ENCODE measurements at places on chromosomes 4 and X.

- no peak for DNase-seq
Measured at GRCh38 chr4:159384632-159385031, 281.8 kb downstream of the RAPGEF2 start.

GRCh38 chr4:10053635-10054453 is 32.5 kb upstream of the SLC2A9 start:
- DNase-seq: no peak

DNA sequence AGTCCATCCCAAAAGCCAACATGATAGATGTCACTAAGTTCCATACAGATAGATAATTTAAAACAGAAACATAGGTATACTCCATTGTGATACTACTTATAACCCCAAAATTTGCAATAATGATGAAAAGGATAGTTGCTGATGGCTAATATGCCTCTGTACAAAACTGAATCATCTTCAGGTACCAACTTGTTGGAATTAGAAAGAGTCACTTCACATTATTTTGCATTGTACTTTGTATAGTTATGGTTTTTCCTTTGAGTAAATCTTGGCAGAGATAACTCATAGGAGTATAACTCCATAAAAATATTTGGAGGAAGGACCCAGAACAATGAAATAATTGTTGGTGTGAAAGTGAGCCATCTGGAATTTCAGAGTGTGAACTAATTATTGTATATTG is 17.6 kb downstream of the GIMD1 start:
- no peak for DNase-seq

- DNase-seq: peak; percentile 55
Measured at GRCh38 chr4:10032625-10033024, 11.3 kb upstream of the SLC2A9 start.

DNA sequence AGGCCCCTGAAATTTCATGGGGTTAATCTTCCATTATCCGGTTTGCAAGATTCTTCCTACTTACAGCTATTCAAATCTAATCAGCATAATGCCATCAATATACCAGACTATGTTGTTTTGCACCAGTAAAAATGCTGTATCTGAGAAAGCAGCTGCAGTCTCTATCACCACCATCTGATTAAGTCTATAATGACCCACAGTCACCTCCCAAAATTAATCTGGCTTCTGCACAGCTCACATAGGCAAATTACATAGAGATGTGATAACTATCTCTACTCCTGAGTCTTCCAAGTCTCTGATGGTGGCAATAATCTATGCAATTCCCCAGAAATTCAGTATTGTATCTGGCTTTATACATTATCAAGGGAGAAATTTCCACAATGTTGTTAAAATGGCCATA is 113.2 kb downstream of the STPG2 start:
- no peak for DNase-seq

GRCh38 chr4:102541697-102542096 is 40.5 kb downstream of the NFKB1 start:
- no peak for DNase-seq

DNA sequence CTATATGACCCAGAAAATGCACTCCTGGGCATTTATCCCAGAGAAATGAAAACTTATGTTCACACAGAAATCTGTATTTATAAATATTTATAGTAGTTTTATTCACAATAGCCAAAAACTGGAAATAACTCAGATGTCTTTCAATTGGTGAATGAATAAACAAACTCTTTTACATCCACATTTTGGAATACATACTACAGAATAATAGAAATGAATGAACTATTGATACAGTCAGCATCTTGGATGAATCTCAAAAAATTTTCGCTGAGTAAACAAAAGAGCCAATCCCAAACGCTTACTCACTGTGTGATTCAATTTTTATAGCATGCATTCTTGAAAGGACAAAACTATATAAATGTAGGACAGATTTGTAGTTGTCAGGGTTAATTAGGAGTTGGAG is 75.1 kb upstream of the HTR2C start:
- DNase-seq: peak; percentile 3

GRCh38 chr4:71814433-71814832 is 30.6 kb upstream of the GC start:
- no peak for DNase-seq

GRCh38 chr4:69750346-69750745 is 10.1 kb downstream of the SULT1B1 start:
- no peak for DNase-seq

DNA sequence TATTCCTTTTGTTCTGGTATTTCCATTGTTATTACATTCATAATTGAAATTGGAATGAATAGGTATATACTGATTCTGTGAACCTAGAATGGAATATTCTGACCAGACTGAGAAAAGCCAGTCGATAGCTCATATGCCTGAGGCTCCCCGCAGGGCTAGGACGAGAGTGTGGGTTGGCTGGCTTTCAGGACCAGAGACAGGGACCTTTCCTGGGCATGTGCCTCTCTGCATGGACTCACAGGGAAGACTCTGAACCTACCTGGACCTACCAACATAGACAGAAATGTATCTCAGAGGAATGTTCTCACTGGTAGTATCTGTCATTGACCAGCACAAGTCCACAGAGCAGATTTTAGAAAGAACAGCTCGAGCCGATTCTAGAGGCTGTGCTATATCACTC is 214.6 kb downstream of the FRMPD4 start:
- DNase-seq: no peak

DNA sequence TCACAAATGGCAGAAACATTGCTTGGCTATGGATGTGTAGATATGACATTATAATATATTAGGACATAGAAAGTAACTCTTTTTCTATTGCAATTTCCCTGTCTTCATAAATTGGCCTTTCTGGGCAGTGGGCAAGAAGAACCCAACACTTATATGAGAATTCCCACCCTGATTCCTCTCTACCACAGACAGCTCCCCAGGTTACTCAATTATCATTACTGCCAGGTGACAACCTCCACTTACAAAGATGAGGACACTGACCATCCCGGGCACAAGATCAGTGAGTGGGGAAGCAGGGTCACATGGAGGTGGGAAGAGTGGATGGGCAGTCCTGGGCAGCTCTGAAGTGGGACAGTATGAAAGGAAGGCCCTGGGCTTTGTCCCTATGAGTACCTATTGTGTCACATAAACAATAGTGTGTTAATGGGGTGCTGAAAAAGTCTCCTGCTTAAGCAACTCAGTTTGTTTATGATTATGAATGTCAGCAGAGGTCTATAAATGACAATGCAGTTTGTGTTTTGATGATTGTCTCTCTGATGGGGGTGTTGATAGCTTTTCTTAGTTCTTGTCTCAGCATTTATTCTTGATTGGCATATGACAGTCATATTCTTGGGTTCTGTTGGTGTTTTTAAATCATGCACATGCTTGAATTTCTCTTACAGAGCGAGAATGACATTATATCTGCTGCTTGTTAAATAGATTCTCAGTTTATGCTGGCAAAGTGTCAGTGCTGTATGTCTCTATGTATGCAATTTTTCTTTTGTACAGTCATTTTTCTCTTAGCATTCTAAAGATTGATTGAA is 99.9 kb downstream of the SLIT2 start:
- no peak for DNase-seq

DNA sequence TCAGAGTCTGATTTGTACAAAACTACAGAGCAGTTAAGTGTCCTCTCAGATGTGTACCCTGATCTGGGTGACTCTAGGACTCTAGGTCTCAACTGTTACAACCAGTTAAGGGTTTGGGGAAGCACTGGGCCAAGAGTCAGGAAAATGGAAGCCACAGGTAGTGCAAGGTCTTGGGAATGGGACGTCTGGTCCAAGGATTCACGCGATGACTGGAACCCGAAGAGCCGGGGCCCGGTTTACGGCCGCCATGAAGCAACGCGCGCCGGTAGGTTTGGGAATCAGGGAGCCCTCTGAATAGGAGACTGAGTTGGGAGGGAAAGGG is 321 bp upstream of the HPRT1 start:
- no peak for DNase-seq

DNA sequence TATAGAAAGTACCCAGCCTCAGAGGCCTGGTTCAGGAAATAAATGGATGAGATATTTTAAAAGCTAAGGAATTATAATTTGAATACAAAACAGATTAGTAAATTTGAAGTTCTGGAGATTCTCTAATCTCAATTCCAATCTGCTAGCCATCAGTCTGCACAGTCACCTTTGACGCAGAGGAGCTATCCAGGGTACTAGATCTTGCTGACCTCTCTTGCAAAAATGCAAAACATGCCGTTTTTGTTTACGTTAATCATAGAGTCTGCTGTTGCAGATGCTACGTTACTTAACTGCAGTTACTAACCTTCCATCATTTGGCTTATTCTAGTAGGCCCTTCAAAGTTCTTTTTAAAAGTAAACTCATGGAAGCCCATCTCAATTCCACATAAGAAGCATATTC is 10.4 kb downstream of the CCSER1 start:
- DNase-seq: no peak

GRCh38 chr4:81666491-81666890 is 194.8 kb upstream of the RASGEF1B start:
- no peak for DNase-seq

GRCh38 chr4:173256825-173257224 is 77.3 kb downstream of the HMGB2 start:
- no peak for DNase-seq

- peak; percentile 3 for DNase-seq
Measured at GRCh38 chr4:42048394-42048793, 58.1 kb downstream of the SLC30A9 start.

DNA sequence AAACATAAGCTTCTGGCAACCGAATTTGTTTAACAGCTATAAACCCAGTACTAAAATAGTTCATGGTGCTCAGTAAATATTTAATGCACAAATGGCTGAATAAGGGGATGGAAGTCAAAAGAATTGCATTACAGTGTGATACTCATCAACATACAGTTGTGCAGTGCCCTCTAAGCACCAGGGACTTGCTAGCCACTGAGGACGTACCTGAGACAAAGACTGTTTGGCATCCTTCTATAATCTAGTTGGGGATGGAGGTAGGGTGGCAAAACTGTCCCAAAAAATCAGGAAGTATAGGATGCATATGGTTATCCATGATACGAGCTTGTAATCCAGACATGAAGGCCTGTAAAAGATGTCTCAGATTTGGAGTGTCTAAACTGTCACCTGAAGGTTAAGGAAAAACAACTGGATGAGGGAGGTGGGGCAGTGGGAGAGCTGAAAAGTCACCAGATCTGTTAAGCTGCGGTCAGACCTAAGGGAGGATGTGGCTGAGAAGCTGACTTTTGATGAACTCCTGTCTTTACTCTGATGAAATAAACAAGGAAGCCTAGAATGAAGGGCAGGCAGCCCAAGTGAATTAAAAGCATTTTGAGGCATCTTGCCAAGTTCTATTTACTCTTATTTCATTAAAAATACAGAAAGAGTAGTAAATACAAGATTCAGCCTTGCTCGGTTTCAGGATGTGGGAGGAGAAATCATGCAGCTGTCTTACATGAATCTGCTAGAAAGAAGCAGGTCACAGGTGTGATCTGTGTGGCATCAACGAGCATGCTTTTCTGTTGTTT is 12.0 kb upstream of the CD38 start:
- no peak for DNase-seq

DNA sequence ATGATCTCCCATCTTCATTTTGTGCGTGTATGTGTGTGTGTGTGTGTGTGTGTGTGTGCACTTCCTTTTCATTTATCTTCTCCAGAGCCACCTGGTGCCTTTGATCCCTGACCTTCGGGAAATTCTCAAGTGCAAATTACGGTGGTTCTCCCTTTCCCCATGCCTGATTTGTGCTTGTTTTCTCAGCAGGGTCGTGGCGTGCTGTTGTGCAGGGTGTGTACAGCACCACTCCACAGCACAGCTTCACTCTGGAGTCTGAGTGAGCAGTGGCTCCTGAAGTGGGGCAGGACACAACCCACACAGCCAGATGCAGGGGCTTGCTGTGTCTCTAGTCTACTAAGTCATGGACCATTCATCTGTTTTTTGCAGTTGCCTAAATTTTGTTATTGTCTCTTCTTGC is 114.2 kb upstream of the TBC1D9 start:
- no peak for DNase-seq

DNA sequence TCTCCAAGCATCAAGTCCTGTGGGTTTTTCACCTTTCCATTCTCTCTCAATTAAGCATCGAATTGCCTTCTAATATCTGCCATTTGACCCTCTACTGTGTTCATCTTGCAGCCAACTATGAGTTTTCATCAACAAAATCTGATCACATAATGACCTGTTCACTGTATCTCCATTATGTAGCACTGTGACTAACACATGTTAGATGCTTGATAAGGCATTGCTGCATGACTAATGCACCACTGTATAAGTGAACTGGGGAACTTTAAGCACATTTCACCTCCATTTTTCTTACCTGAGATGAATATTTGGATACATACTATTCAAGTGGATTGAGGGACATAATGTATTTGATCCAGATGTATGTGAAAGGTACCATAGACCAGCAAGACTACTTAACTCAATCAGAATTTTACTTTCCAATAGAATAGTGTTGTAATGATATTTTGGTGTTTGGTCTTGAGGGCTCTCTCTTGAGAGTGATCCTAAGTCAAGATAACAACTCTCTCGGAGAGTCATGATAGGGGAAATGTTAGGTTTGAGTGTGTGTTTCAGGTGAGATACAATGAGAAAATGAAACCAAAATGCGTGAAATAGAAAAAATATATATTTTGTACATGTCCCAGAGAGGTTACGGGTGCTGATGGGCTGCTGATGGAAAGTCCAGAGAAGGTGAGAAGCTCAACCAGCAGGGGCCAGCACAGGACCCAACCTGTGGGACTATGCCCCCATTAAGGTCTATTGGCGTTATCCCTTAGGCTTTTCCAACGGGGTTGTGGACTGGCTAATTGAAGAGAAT is 60.2 kb upstream of the HS3ST1 start:
- no peak for DNase-seq

GRCh38 chrX:140860718-140861117 is 141.7 kb upstream of the SPANXB1 start:
- no peak for DNase-seq

GRCh38 chr4:125265846-125266245 is 48.9 kb upstream of the FAT4 start:
- DNase-seq: no peak

- no peak for DNase-seq
Measured at GRCh38 chr4:174260099-174260498, 23.4 kb downstream of the FBXO8 start.

DNA sequence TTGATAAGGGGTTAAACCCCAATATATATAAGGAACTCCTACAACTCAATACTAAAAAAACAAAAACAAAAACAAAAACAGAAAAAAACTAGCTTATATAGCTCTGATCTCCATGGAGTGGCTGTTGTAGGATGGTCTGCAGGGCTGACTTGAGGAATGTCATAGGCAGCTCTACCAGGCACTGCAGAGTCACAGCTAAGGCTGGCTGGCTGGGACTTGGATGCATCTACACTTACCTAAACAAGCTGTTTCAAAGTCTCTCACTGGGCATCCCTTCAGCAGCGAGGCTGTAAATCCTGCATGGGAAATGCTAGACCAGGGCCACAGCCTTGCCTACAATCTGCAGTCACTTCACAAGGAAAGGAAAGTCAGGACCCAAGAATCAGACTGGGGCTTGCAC is 61.3 kb downstream of the HOPX start:
- no peak for DNase-seq

DNA sequence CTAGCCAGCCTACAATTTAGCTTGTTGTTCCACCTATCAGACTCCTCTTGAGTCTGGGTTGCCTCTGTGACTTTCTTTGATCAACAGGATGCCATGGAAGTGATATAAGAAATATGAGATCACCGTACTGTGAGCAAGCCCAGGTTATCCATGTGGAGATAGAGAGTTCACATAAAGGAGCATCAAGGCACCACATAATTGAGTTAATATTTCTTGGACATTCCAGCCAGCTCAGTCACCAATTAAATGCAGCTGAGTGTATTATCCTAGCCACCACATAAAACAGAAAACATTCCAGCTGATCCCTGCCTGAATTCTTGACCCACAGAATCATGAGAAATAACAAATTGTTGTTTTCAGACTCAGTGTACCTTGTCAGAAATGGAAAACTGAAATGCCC is 253.6 kb downstream of the PPP1R2C start:
- peak; percentile 34 for DNase-seq

Data from astrocyte of the cerebellum (primary cell).